Stimulated activated CD8-positive, alpha-beta memory T cell treated with anti-CD3 and anti-CD28 coated beads, Interleukin-15, amount 100 ng/mL, for 48 hours (primary cell): ENCODE measurements at places on chromosomes 3 and 15.

- DNase-seq, result no peak
These were observed 599.3 kb downstream of the FGF12 start for GRCh38 chr3:192128060-192128459.

DNA sequence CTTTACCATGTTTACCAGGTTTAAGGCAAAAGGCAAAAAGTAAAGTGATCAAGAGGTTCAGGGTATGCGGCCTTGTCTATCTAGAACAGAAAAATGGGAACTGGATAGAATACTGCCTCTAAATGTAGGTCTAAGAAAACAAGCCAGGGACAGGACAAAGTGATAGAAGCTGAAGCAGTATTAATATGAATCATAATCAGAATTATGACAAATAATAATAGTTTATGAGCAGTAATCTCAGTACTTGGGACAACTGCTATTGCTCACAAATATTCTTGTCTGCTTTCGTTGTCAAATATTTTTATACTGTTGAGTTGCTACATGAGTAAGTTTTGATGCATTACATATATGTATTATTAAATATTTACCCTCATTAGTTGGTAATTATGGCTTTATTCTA is 356.9 kb upstream of the RBMS3 start:
- no peak for DNase-seq

- no peak for DNase-seq
These were observed 15.8 kb downstream of the ESYT3 start for GRCh38 chr3:138450181-138450580.

DNA sequence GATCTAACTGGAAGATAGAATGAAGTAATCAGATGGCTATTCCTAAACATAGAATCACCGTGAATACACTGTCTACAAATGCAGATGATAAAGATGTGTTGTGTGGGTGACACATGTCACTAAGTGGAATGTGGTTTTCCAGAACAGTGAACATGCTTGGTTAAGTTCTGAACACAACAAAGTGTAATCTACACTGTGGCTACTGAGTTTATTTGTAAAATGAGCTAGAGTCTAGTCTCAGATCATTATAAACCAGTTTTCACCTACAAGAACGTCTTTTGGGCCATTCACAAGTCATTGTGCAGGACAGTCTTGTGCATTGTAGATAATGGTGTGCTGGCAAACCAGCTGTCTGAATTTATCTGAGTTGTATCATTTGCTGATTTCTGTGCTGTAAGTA is 35.3 kb downstream of the OXNAD1 start:
- DNase-seq, result no peak

DNA sequence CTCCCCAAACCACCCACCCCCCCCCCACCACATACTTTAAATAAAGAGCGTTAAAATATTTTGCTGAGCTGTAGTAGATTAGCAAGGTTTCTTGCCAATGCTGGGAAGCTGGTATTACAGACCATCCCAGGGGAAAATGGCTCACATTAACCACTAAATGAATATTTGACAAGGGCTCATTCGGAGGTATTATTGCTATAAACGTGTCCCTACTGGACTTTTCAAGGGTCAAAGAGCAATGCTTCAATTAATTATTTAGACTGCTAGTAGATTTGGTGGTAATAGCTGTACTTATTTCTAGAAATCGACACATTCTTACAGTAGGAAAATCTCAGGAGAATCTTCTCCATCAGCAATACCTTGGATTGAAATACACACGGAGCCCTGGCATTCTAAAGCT is 5.2 kb downstream of the SOX2 start:
- DNase-seq, result no peak

GRCh38 chr15:92904722-92905571 is 4.8 kb downstream of the CHD2 start:
- no peak for DNase-seq

- no peak for DNase-seq
These were observed 29.7 kb downstream of the ACSBG1 start for GRCh38 chr15:78204351-78205309.

DNA sequence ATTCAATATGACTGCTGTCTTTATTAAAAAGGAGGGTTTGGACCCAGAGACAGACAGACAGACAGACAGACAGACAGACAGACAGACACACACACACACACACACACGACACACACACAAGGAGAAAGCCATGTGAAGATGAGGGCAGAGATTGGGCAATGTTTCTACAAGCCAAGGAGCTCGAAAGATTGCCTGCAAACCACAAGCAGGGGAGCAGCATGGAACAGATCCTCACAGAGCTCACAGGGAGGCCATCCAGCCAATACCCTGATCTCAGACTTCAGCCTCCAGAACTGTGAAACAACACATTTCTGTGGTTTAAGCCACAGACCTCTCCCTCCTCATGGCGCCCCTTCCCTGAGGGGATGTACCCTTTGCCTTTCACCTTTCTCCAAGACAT is 35.8 kb upstream of the ABHD2 start:
- no peak for DNase-seq

GRCh38 chr15:93238641-93239040 is 149.6 kb upstream of the RGMA start:
- DNase-seq, result no peak

- DNase-seq, result no peak
These were observed 62.0 kb downstream of the P3H2 start for GRCh38 chr3:190058521-190059241.

DNA sequence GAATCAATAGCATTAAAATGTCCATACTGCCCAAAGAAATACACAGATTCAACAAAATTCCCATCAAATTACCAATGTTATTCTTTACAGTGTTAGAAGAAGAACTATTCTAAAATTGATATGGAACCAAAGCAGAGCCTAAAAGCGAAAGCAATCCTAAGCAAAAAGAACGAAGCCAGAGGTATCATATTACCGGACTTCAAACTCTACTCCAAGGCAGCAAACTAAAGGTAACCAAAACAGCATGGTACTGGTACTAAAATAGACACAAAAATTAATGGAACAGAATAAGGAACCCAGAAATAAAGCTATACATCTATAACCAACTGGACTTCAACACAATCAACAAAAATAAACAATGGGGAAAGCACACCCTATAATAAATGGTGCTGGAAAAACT is 167.5 kb downstream of the ADAMTS9 start:
- DNase-seq, result no peak

- no peak for DNase-seq
These were observed 543 bp downstream of the ARPIN start for GRCh38 chr15:89912145-89912673.

DNA sequence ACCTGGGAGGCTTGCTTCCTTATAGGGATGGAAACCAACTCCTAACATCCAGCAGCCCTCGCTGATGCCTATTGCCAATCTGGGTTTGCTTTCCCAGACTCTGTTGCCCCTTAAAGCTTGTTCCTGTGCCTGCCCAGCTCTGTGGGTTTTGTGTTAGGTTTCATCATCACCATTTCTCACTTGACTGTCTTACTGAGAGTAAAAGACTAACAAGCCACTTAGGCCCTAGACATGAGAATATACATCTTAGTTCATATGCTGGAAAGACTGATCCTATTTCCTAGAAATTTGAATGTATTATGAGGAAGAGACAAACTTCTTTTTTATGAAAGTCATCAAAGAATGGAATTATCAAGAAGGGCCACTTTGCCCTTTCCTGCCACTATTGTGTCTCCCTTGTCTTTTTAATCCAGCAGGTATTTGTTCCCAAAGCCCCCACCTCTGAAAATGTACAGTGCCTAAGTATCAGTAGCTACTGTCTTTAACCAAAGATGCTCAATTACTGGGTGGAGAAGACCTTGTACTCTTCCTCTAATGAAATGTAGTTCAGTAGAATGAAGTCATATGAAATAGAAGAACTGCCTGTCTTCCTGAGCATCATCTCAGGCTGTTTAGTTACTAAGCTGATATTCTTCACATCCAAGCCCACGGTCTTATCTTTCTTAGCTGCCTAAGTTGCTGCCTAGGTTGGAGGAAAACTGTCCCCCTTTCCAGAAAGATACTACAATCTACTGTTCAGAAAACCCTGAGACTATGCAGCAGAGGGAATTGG is 59.8 kb upstream of the ZPLD1 start:
- DNase-seq, result no peak
